NCI-H524 treated with DMSO at 0.1 percent for 48 hours (cell line): ENCODE measurements at places on chromosomes 5 and 9.

DNA sequence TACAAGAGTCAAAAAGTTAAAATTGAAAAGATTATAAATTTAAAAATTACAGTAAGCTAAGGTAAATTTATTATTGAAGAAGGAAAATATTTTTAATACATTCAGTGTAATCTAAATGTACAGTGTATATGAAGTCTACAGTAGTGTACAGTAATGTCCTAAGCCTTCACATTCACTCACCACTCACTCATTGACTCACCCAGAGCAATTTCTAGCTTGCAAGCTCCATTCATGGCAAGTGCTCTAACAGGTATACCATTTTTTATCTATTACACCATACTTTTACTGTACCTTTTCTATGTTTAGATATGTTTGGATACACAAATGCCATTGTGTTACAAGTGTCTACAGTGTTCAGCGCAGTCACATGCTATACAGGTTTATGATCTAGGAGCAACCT, 389.7 kb downstream of the RASEF start:
- no peak for DNase-seq

DNA sequence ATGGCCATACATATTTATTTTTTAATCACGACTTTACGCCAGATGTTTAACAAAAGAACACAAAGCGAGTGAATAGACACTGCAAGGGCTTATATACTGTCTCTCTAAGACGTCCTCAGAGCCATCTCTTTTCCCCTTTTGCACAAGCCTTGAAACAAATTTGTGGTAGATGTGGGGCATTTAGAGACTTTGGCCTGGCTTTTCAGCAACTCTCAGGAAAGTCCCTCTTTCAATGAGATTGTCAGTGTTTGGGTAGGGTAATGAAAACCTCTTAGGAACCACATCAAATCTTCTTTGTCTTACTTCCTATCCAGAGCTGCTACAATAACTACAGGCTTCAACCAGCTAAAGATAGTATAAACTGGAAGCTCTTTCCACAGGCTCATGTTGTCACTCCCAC, 380.0 kb downstream of the ANXA1 start:
- DNase-seq = no peak

DNA sequence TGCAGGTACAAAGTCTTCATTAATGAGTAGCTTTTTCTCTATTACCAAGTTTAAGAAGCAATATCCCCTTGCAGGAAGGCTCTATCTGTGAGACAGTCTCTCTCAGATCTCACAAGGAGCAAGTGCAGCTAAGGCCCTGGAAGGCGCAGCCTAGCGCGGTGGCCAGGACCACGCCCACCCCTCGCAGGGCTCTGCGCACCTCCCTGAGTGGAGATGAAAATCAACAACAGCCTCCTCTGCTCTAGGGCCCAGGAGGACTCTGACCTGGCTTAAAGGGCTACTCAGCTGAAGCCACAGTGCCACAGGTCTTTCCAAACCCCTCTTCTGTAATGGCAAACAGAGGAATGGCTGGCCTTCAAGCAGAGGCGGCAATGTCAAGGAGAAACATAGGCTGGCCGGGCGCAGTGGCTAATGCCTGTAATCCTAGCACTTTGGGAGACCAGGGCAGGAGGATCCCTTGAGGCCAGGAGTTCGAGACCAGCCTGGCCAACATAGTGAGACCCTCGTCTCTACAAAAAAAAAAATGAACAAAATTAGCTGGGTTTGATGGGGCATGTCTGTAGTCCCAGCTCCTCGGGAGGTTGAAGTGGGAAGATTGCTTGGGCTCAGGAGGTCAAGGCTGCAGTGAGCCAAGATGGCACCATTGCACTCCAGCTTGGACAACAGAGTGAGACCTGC, 11.9 kb downstream of the SEC16A start:
- no peak for DNase-seq

GRCh38 chr5:1517838-1518237, 5.9 kb downstream of the LPCAT1 start:
- DNase-seq = no peak
